Dermis blood vessel endothelial cell (primary cell): ENCODE measurements at places on chromosomes 1 and 21. TPM values are rescaled to one million over a fixed set of nuclear protein-coding genes. Genes with fewer than 3 reads are reported as not detected.
A peak's percentile ranks its signal among the peaks of the same experiment; 100 is the strongest.

- no peak for DNase-seq
Measured at GRCh38 chr21:17828223-17828622, 9.1 kb upstream of the C21orf91 start.

- DNase-seq, result peak; percentile 61
Measured at GRCh38 chr1:161305867-161306519, 3.8 kb downstream of the MPZ start.

DNA sequence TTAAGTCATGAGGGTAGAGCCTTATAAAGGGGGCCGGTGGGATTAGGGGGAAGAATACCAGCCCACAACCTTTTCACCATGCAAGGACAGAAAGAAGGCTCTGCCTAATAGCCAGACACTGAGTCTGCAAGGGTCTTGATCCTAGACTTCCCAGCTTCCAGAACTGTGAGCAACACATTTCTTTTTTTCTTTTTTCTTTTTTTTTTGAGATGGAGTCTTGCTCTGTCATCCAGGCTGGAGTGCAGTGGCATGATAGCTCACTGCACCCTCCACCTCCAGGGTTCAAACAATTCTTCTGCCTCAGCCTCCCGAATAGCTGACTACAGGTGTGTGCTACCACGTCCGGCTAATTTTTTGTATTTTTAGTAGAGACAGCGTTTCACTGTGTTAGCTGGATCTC lies 1.7 kb upstream of the ARL8A start:
- no peak for DNase-seq

GRCh38 chr1:109396871-109397580 lies 692 bp downstream of the SORT1 start:
- DNase-seq, result peak; percentile 11

GRCh38 chr1:167922023-167922422 lies 8.1 kb upstream of the ADCY10 start:
- no peak for DNase-seq

GRCh38 chr1:160070243-160071163 lies 543 bp upstream of the KCNJ10 start:
- DNase-seq, result peak; percentile 62

- no peak for DNase-seq
Measured at GRCh38 chr1:106232128-106232527, 824.3 kb upstream of the PRMT6 start.

F13B gene
- not detected in 2 replicates for total RNA-seq

GRCh38 chr1:154867064-154867825 lies 2.8 kb downstream of the KCNN3 start:
- peak; percentile 76 for DNase-seq

- no peak for DNase-seq
Measured at GRCh38 chr1:6601923-6602668, 573 bp downstream of the KLHL21 start.

CNR2 gene
- total RNA-seq, result not detected in 2 replicates

DNA sequence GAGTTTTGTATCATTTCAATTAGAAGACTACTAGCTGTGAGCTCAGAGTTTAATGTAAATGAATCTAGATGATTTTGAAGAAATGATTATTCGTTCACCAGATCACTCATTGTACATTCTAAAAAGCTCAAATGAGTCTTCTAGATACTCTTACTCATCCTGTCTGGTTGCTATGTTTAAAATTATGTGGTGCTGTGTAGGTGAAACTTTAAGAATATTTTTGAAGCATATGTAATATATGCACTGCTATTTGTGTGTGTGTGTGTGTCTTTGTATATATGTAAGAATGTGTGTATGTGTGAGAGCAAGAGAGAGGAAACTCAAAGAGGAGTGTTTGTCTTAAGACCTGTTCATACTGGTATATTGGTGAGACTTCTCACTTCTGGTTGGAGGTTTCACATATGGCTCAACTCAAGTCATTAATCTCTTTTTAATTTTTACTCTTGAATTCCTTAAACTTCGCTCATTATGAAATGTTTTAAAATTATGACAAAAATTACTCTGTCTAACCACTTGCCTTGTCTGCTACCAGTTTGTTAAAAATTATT lies 8.6 kb upstream of the C1orf105 start:
- no peak for DNase-seq

DNA sequence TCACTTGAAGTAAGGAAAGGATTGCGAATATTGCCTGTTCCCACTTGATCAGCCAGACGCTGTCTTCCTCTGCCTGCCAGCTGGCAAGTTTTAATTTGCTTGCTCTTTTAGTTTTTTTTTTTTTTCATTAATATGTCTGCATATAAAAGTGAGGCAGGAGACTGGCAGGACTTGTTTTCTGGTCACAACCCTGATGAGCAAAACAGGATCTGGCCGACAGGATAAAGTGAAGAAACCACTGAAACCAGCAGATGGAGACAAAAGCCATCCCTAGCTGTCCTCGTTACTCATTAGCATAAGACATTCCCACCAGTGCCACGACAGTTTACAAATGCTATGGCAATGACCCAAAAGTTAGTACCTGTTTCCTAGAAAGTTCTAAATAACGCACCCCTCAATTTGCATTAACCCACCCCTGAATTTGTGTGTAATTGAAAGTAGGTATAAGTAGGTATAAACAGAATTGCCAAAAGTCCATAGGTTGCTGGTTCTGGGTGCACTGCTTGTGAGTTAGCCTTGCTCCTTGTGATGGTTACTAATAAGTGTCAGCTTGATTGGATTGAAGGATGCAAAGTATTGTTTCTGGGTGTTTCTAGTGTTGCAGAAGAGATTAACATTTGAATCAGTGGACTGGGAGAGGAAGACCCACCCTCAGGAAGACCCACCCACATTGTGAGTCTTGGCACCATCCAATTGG lies 60.8 kb downstream of the ZNF684 start:
- peak; percentile 59 for DNase-seq

OR2L2 gene
- under 0.01 TPM in 1 of 2 replicates, not detected in the other for total RNA-seq

RNF223 gene
- not detected in 2 replicates for total RNA-seq

- no peak for DNase-seq
Measured at GRCh38 chr1:14313731-14314431, 284.6 kb upstream of the KAZN start.
